ENCODE measurements at places on chromosomes 1 and 21.

GRCh38 chr1:33709783-33710718 lies 153.8 kb upstream of the HMGB4 start:
- no peak for DNase-seq

DNA sequence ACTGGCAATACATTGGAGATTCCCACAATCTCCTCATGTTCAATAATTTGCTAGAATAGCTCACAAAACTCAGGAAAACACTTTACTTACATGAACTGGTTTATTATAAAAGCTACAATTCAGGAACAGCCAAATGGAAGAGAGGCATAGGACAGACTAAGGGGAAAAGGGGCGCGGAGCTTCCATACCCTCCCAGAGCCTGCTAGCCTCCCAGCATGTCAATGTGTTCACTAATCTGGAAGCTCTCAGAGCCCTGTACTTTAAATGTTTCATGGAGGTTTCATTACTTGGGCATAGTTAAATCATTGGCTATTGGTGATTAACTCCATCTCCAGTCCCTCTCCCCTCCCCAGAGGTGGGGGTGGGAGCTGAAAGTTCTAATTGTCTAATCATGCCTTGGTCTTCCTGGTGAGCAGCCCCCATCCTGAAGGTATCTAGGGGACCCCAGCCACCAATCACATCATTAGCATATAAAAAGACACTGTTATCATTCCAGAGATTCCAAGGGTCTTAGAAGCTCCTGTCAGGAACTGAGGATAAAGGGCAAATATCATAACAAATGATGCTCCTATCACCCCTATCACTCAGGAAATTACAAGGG lies 10.9 kb upstream of the DMRTB1 start:
- DNase-seq = no peak

GRCh38 chr1:206823727-206824126 lies 41.7 kb upstream of the IL20 start:
- no peak for DNase-seq

DNA sequence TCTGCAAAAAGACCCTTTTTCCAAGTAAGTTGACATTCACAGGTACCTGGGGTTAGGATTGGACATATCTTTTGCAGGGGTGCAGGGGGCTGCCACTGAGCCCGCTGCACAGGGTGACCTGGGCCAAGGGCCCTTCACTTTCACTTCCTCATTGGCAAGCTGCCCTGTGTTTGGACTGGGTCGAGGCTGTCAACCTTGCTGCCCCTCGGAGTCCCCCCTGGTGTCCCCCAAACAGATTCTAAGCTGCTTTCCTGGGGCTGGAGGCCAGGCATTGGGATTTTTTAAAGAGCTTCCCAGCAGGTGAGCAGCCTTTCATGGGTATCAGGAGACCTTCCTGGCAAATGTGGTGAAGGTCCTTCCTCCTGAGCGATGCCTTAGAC lies 7.9 kb upstream of the UMODL1 start:
- no peak for DNase-seq

DNA sequence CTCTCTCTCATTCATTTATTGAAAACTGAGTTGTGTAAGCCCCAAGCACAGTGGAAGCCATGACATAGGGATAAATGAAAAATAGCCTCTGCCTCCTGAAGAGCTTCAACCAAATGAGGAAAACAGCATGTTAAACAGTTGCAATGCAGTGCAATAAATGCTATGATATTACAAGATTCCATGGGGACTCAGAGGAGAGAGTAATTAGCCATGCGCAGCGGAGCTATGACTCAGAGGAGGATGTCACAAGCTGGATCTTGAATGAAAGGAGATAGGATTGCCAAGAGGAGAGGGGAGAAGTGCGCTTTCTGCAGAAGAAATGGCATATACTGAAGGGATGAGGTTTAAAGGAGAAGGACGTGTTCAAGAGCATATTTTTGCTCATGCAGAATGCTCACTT lies 231.3 kb upstream of the PLXNA2 start:
- DNase-seq = peak; percentile 34

DNA sequence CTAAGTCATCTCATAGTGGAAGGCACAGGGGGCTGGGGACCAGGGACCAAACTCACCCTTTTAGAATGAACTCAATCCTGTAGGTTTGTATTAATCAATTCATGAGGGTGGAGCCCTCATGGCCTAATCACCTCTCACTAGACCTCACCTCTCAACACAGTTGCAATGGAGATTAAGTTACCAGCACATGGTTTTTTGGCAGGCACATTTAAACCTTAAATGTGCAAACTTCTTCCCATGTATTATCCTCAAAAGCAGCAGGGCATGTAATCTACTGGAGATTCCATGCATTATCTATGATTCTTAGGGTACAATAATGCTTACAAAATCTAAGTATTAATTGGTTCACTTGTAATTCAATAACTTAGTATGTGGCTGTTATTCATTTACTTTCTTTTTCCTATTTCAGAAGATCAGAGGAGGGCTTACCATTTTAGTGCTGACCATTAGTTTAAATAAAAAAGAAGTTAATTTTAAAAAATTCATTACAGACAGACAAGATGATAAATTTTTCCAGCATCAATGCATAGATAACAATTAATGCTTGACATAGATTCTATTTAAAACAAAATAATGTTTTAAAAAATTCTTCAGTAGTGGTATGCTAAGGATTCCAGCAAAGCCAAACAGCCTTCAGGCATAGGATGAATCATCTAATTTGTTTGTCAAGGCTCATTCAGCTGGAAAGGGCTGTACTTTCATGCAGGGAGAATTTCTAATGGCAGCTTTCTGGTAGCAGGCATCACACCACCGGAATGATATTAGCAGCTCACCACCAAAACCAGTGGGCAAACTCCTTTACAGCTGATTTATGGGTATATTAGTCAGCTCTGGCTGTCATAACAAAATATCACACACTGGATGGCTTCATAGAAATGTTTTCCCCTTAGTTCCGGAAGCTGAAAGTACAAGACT lies 124.6 kb upstream of the ZNF648 start:
- DNase-seq = peak; percentile 93

DNA sequence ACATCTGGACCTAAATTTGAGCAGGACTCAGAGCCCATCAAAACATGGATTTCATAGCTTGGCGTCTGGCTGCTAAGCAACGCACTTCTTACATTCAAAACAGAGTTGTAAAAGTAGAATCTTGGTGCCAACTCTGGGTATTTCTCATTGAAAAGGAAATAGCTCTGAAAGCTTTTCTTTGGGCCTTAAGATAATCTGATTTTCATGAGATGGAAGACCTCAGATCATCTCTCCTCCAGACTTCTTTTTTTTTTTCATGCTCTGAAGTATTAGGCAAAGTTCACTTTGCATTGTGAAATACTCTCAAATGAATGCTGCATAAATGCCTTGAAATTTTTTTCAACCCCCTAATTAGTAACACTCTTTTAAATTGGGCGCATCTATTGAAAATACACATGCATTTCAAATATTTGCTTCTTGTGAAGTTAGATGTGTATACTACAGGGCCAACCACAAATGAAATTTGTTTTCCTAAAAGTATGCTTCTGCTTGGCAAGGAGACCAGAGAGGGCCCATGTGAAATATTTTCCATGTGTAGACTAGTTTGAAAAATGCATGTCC lies 4.2 kb downstream of the ADAMTS5 start:
- DNase-seq = no peak

Data from foreskin keratinocyte (primary cell).